ENCODE measurements at places on chromosomes 11 and 22.

DNA sequence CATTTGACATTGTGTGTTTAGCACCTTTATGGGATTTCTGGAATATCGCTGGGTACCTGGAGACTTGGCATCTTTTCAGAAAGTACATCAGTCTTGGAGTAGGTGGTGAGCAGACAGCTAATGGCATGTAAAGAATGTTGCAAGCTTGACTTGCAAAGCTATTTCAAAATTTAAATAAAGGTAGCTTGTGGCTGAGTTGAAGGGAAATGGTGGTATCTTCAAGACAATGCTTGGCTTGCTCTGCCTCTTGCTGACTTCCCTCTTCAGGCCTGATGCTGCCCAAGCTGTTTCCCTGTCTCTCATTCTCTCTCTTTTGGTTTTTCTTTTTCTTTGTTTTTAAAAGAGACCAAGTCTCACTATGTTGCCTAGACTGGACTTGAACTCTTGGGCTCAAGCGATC lies 13.2 kb downstream of the ZNRF3 start:
- DNase-seq = no peak

GRCh38 chr11:123178186-123178585 lies 16.9 kb downstream of the CLMP start:
- DNase-seq = no peak

- no peak for DNase-seq
These were observed 176.0 kb downstream of the ARHGAP42 start for GRCh38 chr11:100863080-100863581.

GRCh38 chr11:63961608-63962412 lies 12.6 kb upstream of the COX8A start:
- DNase-seq = no peak

DNA sequence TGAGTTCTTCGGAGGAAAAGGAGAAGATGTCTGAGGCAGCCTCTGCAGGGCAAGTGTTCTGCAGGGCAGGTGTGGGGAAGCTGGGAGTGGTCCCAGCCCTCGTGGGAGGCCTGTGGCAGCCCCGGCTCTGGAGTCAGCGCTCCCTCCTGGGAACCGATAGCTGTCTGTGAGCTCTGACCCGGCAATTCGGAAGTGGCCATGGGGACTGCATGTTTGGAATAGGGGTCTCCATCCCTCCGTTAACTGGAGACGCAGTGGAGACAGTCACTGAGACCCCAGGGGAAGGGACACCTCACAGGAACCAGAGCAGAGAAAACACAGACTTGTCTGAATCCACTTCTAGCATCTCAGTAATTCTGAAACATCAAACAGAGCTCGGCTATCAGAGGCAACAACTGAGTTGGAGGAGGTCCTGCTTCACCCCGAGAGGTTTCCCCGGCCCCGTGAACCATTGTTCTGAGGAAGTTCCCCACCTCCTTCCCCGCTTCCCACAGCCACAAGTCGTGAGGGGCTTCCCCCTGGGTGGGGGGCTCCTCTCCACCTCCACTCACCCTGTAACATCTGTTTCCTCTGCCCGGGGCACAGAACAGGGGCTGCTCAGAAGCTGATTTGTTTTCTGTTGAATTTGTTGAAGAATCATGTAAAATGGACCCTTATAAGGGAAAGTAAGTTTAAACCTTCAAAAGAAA lies 99.6 kb downstream of the BRD1 start:
- no peak for DNase-seq

GRCh38 chr11:4610258-4610935 lies 2.4 kb upstream of the TRIM68 start:
- DNase-seq = no peak

GRCh38 chr11:86230179-86230804 lies 14.3 kb upstream of the EED start:
- no peak for DNase-seq
